ENCODE measurements at places on chromosomes 7 and 10. TPM values are rescaled to one million over a fixed set of nuclear protein-coding genes. Genes with fewer than 3 reads are reported as not detected.

Gene ADRA2A
- 4.7 TPM for total RNA-seq

Gene FBXL13
- total RNA-seq: 3.6 TPM

GRCh38 chr10:78992333-78992732 is 76.4 kb upstream of the ZMIZ1 start:
- DNase-seq: no peak

DNA sequence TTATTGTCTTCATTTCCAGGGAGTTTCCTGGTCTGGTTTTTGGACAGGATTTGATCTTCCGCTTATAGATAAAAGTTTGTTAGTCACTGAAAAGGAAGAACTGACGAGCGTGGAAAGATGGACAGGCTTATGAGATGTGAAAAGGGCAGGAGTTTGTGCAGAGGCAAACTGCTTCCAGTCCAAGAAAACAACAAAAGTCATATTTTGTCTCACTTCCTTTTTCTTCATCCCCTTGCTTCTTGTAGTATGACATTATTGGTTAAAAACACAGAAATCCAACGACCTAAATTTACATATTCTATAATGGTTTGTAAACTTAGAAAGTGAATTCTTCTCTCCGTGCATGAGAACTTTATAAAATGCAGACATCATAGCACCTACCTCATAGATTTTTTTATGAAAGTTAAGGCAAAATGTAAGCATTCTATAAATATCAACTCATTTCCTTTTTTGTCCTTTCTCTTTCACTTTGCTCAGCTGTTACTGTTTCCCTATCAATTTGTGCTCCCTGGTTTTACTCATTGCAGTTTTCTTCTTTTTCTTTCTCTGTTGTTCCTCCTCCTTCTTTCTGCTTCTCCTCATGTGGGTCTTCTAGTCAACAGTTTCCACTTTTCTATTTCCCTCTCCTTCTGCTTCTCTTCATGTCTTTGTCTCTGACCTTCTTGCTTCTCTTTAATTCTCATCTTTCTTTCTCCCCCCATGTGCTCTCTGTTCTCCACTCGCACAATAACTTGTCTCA is 370.2 kb downstream of the ARL4A start:
- no peak for DNase-seq

DNA sequence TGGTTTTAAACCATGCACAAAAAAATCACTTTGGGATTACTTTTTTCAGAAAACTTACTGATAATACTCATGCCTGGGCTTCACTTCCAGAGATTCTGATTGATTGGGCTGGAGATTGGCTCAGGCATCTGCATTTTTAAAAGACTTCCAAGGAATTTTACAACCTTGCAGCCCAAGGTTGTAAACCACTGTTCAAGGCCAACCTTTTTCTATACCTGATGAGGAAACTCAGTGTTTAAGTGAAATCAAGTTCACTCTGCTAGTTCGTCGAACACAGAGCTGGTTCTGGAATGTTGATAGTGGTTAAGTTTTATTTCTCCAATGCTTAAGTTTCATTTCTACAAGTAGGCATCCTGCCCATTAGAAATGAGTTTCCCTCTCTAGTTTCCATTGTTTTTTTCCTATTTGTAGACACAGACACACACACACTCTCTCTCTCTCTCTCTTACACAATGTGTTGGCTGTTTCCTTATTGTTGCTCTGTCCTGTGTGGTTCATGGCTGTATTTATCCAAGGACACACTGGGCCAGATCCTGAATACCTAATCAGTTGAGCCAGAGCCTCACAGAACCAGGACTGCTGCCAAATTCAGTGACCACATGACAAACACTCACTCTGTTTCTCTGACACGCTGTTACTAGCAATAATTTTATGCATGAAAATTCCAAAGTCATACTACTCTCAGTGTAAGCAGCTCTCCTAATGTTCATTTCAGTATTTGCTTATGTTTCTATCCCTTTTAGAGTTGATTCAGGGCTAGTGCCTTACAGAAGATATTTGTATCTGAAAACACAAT is 3.7 kb upstream of the IFIT1B start:
- no peak for DNase-seq

DNA sequence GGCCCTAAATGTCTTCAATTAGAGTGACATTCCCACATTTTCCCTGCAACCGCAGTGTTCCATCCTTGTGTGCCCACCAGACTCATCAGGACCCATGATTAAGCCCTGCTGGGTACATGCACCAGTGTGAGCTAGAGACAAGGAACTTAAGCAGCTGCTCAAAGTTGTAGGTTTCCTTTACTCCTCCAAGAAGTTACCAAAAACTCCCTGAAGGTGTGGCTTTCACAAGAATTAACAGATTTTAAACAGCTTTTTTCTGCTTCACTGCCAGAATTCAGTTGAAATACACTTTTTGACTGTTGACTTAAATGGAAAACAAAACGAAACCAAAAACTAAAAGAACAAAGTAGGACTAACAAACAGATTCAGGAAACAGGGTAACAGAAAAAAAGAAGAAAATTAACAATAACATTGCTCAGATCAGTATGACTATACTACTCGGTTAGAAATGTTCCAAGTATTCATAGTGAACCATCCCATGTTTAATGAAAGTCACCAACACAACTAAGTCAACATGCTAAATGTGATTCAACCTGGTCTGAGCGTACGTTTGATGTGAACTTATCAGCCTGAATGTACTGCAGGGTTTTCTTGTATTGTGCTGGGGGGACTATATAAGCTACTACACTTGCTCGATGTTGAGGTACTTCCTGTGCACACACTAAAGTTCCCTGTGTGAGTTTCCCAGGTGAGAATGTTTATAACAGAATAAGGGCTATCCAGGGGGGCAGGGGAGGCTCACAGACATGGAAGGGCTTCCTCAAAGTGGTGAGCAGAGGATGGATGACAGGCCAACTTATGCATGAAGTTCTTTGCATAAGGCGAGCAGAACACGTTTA is 22.2 kb downstream of the SLC37A3 start:
- DNase-seq: no peak

Measured in mesothelial cell of epicardium (in vitro differentiated cells).